Right ventricle myocardium inferior (tissue), 1 donor: ENCODE measurements at places on chromosomes 5 and 9.

GRCh38 chr5:138455232-138455930, 9.9 kb upstream of the EGR1 start:
- DNase-seq = no peak

GRCh38 chr5:156103155-156103885, 223.6 kb upstream of the SGCD start:
- no peak for DNase-seq

GRCh38 chr9:1490341-1491232, 440.4 kb downstream of the DMRT2 start:
- no peak for DNase-seq

DNA sequence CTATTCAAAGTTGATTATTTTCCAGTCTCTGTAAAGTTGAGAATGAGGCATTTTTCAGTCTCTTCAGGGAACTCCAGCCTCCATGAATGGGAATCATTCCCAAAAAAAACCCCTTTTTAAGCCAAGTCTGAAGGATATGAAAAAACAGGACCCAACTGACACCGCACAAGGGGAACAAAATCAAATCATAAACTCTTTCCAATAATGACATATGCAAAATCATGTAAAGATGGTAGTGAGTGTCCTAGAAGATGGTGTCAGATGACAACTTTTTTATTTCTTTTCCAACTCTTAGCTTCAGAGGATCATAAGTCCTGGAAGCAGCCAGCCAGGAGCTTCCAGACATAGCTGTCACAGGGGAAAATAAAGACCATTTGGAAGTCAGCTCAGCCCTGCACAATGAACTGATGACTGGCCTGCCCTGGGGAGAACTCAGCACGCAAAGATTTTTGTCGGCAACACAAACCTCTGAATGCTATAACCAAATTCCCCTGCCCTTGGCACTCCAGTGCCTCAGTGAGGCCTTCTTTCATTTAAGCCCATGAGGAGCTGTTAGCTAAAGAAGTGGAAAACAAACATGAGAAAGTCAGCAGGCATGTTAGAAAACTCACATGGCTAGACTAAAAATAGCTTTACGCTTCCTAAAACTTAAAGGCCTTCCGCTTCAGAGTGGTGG, 85.4 kb downstream of the SLC1A3 start:
- DNase-seq = no peak

DNA sequence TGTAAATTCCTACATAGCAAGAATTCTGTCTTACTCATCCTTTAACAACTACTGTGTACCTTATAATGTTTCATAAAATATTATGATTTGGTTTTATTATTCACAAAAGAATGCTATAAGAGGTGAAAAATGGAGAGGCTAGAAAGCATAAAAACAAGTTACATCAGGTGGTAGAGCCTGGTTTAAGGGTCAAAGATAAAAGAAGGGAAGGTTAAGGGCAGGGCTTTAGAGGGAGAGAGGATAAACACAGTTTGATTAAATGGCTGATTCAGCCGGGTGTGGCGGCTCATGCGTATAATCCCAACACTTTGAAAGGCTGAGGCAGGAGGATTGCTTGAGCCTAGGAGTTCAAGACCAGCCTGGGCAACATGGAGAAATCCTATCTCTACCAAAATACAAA, 40.4 kb upstream of the HSPB3 start:
- DNase-seq = no peak

DNA sequence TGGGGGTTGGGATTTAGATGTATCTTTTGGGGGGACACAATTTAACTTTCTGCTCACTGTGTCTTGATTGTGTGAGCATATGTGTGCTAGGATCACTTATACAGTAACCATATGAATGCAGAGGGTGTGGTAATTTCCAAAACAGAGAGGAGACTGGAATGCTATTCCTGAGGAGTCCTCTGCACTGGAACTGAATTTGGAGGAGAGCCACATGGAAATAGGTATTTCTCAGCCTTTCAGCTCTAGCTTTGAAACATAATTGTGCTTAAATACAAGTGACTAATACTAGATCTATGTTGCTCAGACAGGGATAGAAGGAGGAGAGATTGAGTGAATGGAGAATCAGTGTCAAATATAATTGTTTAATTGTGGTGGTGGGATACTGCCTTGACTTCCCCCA, 45.5 kb downstream of the FOCAD start:
- no peak for DNase-seq

DNA sequence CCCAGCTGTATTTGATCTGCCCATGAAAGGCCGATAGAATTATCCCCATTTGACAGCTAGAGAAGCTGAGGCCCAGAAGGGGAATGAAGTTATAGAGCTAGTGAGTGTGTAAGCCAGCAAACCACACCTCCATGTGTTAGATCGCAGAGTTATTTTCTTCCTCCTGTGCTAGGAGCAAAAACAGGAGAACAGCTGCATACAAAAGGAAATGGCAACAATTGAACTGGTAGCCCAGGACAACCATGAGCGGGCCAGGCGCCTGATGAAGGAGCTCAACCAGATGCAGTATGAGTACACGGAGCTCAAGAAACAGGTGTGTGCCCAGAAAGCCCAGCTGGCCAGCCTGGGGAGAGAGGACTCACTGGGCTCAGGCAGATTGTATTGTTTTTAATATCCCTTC, 30.4 kb downstream of the RAB14 start:
- no peak for DNase-seq

DNA sequence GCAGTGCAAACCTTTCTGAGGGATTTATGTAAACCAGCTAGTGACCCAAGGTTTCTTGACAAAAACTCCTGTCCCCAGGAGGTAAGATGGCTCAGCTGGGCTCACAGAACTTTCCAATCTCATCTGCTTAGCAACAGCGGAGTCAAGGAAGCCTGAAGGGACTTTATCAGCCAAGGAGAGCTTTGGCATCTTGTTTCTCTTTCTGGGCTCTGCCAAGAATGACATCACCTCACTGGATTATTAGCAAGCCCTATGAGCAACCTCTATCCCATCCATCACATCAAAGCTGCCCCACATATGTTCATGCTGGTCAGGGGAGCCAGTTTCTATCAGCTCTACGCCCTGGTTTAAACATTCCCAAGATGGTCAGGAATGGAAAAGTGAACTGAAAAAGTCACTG, 461.3 kb downstream of the ENC1 start:
- no peak for DNase-seq

- DNase-seq = no peak
Measured at GRCh38 chr5:95076395-95077185, 208.3 kb downstream of the MCTP1 start.

DNA sequence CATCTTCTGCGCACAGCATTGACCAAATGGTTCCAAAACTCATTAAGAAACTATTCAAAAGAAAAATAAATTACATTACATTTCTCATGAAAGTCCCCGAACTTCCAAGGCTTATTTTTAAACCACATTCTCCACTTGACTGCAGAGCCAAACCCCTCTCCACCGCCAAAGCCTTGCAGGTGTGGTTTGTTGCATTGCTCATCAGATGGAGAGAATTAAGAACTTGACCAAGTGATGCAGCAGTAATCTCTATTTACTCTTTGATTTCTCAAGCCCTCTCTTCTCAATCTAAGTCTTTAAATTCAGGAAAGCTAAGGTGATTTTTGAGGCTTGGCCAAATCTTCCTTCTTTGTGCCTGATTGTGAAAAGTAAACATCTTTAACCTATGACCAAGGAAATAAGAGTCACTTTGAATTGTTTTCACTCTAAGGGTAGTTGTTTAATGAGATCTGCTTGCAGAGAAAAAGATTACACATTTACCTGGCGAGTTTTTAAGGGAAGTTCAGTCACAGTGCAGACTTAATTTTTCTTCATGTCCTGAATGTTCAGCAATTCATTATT, 290.5 kb upstream of the ITGA1 start:
- no peak for DNase-seq

DNA sequence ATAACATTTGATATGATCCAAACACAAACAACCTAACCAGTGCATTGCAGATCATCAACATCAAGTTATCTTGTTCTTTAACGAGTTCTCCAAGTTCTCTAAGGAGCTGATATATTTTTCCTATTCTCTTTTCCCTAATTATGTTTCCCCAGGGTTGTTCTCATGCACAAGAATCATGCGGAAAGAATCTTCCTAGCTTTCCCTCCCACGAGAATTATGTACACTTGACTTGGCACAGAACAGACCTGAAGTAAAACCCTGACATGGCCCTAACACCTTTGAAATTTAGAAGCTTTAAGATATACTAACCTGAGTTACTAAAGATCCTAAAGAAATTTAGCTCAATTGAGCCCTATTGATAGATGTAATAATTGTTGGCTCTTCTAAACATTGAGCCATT, 110.7 kb upstream of the FST start:
- no peak for DNase-seq

GRCh38 chr9:90904706-90905478, 103.3 kb downstream of the SYK start:
- no peak for DNase-seq
